ENCODE measurements at places on chromosomes 11 and 22. TPM values are rescaled to one million over a fixed set of nuclear protein-coding genes. Genes with fewer than 3 reads are reported as not detected.

GRCh38 chr11:103659206-103659618, 377.2 kb upstream of the DDI1 start:
- no peak for DNase-seq

DNA sequence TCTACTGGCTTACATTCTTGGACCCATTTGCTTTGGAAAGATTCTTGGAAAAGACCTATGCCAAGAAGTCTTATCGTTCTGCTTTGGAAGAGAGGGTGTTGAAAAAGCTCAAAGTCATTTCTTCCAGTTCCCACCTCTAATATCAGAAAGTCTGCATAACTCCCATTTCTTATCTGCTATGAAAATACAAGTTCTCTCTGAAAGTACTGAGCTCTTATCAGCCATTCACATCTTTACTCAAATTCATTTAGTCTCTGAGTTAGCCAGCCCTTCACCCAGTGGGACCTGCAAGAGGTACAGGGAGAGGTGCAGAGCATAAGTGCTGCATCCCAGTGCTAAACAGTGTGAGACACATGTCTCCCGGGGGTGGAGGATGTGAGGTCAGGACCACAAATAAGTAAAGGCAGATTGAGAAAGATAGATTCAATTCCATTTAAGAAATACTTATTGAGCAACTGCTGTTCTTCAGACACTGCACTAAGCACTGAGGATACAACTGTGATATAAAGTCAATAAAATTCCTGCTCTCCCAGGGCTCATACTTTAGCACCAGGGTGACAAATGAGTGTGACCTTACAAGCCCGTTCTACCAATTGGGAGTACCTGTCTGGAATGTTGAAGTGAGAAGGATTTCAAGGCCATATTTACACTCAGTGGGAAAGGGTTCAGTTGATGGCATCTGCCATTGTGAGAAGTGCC, 76.7 kb downstream of the PISD start:
- no peak for DNase-seq

- DNase-seq, result no peak
These were observed 18.8 kb downstream of the FAR1 start for GRCh38 chr11:13687271-13687670.

GRCh38 chr11:68840661-68841653, 759 bp downstream of the CPT1A start:
- no peak for DNase-seq

GRCh38 chr11:109338131-109338530, 83.9 kb upstream of the C11orf87 start:
- no peak for DNase-seq

- no peak for DNase-seq
These were observed 6.9 kb downstream of the NAALADL1 start for GRCh38 chr11:65051398-65051858.

GRCh38 chr11:5622802-5623201, 2.0 kb upstream of the TRIM34 start:
- no peak for DNase-seq

DNA sequence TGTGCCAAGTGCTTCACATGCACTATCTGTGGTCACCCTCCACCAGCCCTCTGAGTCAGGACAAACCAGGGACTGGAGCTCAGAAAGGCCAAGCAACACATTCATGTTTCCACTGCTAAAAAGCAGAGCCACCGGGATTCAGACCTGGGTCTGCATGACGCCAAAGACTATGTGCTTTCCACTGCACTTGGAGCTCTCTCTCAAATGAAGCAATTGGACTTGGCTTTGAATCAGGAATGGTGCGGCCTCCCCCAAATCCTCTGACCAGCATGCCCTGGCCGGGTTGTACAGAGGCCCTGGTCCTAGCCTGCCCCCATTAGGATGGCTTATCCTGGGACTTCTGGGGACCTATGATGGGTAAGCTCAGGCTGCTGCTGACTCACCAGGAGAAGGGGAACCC, 80.7 kb downstream of the PKNOX2 start:
- DNase-seq, result no peak

- DNase-seq, result no peak
These were observed 106.4 kb downstream of the MIAT start for GRCh38 chr22:26763633-26764361.

GRCh38 chr11:108748968-108749367, 84.1 kb downstream of the DDX10 start:
- no peak for DNase-seq

DNA sequence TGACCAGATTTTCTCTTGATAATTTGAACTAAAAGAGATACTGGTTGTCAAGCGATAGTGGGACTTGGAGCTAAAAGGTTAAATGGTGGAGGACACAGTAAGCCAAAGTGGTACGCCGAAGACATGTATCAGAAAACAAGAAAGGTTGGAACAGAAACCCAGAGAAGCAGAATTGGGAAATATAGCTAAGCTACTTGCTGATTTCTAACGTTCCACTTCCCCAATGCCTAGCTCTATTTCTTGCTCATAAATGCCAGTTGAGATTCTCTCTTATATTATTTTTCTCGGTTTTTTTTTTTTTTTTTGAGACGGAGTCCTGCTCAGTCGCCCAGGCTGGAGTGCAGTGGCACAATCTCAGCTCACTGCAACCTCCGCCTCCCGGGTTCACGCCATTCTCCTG, 12.7 kb downstream of the TMEM41B start:
- no peak for DNase-seq

DNA sequence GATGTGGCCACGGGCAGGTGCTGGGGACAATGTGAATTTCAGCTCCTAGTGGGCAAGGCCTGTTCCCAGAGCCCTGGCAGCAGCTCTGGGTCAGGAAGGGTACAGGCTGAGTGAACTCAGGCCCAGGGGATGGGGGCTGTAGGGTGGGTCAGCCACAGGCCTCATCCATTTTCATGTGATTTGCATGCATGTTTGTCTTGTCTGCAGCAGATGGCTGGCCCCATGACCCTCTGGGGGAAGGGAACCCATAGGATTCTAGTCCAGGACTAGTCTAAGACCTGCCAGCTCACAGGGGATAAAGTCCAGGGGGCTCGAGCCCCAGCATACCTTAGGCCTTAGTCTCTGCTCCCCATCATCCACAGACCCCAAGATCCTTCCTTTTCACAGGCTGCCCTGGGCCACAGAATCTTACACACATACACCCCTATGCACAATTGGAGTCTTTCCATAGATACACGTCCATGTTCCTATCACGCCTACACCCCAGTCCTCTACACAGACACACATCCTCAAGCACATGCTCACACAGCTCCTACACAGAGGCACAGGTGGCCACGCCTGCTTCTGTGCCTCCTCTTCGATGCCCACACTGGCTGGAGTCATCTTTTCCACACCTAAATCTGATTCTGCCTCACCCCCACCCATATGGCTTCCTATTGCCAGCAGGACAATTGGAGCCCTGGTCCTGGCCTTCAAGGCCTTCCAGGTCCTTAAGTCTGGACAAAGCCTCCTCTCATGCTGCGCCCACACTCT, 25.7 kb downstream of the PDE2A start:
- no peak for DNase-seq

DNA sequence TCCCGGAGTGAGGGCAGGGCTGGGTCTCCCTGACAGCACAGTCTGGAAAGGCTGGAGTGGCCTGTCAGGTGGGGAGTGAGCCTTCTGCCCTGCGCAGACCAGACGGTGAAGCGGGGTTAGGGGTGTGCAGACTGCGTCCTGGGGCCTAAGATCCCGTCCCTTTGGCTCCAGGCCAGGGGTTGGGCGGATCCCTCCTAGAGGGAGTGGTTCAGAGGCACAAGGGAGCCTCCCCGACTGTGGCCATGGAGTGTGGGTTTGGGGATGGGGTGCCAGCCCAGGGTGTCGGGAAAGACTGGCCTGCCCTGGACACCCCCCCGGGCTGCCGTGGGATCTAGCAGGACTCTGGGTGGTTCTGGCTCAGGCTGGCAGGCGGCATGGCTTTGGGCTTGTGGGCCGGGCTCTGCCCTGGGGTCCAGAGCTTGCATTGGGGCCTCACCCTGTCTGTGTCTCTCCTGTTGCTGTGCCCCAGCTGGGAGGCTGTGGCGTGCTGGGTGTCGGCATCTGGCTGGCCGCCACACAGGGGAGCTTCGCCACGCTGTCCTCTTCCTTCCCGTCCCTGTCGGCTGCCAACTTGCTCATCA, 19.5 kb downstream of the TSPAN4 start:
- no peak for DNase-seq

- no peak for DNase-seq
These were observed 8.9 kb upstream of the ST3GAL4 start for GRCh38 chr11:126346586-126346940.

GRCh38 chr11:17163736-17164135, 44.0 kb downstream of the PIK3C2A start:
- no peak for DNase-seq

Gene SMTNL1
- polyA plus RNA-seq, result not detected

Gene OR2AT4
- polyA plus RNA-seq, result not detected

Gene APOBEC3H
- 0.24 TPM for polyA plus RNA-seq

Gene SLC37A2
- 7.7 TPM for polyA plus RNA-seq

Gene C1QTNF5
- polyA plus RNA-seq, result 46.7 TPM

Gene TEX54
- polyA plus RNA-seq, result not detected

All from urinary bladder (tissue), 4 donors.